Fibroblast of skin of right quadriceps (primary cell): ENCODE measurements at places on chromosomes 5 and 9.
A peak's percentile ranks its signal among the peaks of the same experiment; 100 is the strongest.

- no peak for DNase-seq
These were observed 100.2 kb downstream of the PIP5K1B start for GRCh38 chr9:68804911-68805889.

DNA sequence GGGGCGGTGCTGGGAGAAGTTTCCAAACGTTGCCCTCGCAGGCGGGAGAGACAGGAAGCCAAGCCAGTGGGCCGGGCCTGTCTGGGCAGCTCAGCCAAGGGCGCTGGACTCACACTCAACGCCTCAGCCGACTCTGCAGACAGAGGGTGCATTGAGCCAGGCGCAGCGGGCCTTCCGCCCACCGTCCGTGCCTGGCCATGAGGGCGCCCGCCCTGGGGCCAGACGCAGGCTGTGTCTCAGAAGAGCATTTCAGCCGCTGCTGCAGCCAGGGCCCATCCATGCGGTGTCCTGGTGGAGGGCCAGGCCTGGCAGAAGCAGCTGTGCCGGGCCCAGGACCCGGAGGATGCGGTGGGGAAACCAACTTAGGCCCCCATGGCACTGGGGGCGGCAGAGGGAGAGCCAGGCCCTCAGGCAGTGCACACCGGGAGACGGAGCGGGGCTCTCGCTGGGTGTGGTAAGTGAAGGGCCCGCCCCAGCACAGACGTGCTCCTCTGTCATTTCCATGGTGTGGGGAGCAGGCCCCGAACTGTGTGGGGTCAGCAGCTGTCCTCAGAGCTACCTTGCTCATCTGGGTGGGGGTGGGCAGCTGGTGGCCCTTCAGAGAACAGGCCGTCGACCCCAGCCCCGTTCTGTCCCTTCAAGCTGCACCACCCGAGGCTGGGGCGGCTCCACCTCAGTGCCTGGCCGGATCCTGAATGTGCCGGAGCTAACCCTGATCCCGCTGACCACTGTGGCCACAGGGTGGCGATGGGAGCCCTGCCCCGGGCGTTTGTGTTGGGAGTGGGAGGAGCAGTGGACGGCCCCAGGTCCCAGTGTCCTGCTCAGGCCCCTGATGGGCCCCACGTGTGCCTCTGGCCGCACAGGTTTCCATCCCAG, 18.0 kb downstream of the DNLZ start:
- no peak for DNase-seq

- no peak for DNase-seq
These were observed 4.5 kb downstream of the LMX1B start for GRCh38 chr9:126618190-126618584.

GRCh38 chr9:114518599-114519022, 13.3 kb upstream of the WHRN start:
- no peak for DNase-seq

DNA sequence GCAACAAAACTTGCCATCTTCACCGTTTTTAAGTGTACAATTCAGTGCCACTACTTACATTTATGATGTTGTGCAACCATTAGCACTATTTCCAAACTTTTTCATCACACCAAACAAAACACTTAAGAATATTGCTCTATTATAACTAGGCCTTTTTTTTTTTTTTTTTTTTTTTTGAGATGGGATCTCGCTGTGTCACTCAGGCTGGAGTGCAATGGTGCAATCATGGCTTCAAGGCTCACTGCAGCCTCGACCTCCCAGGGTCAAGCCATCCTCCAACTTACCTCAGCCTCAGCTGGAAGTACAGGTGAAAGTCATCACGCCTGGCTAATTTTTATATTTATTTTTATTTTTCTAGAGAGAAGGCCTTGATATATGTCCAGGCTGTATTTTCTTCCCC, 22.3 kb upstream of the LMNB1 start:
- no peak for DNase-seq

GRCh38 chr5:57442080-57442839, 40.4 kb downstream of the ACTBL2 start:
- DNase-seq = peak; percentile 99

DNA sequence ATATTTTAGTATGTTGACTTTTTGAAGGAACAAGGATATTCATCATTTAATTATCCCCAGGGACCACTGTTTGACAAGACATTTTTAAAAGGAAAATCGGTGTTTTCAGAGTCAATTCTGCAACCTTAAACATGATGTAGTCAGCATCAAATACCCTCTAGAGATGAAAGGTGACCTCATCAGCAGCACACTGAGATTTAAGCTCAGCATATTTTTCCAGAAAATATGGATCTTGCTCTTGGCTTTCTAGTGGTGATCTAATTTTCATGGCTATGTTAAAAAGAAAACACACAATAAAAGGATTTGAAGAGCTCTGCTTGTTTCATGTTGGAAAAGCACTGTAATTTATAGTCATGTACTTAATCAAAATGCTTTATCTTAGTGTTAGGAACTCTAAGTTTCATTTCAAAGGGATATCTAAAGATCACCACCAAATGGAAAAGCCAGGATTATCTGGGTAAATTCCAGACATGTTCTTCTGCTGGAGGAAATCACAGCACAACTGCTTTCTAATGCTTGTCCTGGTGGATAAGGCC, 487.2 kb downstream of the ENC1 start:
- DNase-seq = no peak

DNA sequence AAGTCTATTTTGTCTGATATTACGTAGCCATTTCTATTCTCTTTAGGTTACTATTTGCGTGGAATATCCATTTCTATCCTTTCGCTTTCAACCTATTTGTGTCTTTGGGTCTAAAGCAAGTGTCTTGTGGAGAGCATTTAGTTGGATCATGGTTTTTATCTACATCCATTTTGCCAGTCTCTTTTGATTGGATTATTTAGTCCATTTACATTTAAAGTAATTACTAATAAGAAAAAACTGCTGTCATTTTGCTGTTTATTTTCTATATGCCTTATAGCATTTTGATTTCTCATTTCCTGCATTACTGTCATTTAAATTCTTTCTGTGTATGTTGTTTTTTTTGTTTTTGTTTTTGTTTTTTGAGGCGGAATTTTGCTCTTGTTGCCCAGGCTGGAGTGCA, 26.0 kb upstream of the UBQLN1 start:
- DNase-seq = no peak

GRCh38 chr9:33453286-33453860, 6.0 kb upstream of the AQP3 start:
- peak; percentile 31 for DNase-seq

DNA sequence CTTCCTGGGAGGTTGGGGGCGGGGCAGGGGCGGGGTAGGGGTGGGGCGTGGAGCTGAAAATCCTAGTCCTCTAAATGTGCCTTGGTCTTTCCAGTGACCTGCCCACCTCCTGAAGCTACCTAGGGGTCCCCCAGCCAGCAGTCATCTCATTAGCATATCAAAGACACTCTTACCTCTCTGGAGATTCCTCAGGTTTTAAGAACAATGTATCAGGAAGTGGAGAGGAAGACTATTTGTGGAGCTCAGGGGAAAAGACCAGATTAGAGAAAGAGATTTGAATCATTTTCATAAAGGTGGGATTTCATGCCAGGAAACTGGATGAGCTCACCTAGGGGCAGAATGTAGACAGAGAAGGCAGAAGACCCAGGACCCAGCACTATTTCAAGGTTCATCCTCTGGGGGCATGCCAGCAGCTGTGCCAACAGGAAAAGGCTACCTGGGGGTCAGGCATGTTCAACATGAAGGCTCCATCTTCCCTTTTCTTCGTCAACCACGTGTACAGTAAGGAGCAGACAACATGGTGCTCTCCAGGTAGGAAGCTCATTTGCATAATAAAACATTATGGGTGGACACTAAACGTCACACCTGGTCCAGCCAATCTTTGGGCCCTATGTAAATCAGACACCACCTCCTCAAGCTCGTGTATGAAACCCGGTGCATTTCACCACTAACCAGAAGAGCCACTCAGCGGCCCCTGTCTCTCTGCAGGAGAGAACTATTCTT, 6.9 kb downstream of the GMCL2 start:
- no peak for DNase-seq

GRCh38 chr5:31378838-31379237, 153.1 kb downstream of the DROSHA start:
- peak; percentile 35 for DNase-seq

DNA sequence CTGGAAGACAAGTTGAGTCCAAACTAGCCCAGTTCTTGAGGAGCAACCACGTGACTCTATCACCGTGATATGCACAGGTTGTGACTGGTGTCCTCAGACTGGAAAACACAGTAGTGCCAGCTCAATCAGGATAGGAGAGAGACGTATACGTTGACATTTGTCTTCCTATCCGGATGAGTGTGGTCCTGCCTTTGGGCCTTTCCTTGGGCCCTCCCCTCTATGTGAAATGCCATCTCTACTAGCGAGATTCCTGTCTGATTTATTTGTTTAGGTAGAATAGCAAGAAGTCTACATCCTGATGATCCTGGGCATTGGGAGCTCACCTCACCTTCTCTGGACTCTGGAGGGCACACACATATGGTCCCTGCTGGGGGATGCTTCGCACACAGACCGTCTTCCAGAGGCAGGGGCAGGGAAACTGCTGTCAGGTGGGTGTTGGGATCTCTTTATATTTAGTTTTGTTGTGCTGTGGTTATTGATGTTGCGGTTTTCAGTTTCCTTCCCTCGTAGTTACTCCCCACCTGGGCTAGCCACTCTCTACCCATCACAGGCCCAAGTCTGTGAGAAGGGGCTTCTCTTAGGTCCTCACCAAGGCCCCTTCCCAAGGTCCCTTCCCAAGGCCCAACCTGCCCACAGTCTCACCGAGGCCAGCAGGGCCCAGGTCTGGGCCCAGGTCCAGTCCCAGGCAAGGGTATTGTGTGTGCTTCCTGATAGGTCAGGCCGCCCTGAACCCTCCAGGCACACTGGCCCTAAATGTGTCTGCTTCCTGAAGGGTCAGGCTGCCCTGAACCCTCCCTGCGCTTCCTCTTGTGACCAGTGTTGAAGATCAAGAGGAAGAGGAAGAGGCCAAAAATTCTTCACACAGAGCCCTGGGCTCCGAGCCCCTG, 19.0 kb upstream of the SPINK4 start:
- no peak for DNase-seq

GRCh38 chr9:76490249-76490990, 31.4 kb downstream of the GCNT1 start:
- no peak for DNase-seq

DNA sequence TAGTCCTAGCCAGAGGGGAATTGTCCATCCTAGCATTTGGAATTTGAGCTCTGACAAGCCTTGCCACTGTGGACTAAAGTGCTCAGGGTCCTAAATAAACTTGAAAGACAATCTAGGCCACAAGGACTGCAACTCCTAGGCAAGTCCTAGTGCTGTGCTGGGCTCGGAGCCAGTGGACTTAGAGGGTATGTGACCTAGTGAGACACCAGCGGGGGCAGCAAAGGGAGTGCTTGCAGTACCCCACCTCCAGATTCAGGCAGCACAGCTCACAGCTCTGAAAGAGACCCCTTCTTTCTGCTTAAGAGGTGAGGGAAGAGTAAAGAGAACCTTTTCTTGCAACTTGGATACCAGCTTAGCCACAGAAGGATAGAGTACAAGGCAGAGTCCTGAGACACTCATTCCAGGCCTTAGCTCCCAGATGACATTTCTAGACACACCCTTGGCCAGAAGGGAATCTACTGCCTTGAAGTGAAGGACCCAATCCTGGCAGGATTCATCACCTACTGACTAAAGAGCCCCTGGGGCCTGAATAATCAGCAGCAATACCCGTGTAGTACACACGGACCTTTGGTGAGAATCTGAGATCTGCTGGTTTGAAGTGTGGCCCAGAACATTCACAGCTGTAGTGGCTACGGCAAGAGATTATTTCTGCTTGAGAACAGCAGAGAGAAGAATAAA, 164.6 kb downstream of the CCDC171 start:
- no peak for DNase-seq

DNA sequence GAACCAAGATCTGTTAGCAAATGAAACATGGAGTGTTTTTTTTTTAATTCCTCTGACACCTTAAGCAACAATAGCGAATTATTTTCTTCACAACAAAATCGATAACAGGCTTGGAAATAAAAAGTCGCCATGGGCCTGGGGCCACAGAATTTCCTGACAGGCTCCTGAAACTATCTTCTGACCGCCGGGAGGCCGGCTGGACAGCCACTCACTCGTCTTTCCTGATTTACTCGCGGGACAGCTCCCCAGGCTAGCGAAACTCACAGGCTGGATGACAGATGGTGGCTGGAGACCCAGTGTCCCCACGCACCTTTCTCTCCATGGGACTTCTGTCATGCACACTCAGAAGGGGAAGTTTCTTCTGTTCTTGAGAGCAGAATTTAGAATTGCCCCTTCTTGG, 143.3 kb upstream of the IRX2 start:
- DNase-seq = no peak

- DNase-seq = no peak
These were observed 446.7 kb downstream of the DMRTA1 start for GRCh38 chr9:22893196-22893843.

DNA sequence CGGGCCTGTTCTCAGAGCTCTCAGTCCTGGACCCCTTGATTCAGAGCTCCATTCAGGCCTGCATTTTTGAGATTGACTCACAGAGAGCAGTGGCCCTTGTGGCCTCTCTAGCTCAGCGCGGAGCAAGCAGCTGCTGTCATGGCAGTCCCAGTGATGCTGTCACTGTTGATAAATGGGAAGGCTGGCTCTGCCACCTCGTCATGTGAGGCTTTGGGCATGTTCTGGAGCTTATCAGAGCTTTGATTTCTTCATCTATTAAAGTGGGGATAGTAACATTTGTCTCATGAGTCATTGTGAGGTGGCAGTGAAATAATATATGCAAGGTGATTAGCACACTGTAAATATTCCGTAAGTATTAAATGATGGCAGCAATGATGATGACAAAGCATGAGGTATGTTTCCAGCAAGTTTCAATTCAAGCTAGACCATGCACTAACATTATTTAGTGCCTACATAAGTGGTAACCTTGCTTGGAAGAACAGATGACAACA, 126.4 kb upstream of the CXCL14 start:
- peak; percentile 78 for DNase-seq

DNA sequence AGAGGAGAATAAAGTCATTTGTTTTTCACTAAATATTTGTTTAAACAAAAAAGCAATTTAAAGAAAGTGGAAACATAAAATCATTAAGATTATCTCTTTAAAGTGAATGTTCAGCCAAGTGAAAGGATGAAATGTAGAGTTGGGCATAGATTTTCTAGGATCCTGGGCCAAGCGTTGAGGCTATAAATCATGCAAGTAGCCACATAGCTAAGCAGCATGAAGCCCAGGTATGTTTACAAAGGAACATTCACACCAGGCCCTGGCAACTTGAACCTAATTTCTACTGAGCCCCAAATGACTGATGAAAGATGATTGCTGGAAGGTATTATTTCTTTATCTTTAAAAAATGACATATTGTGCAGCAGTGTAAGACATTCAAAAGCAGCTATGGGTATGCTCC, 461.8 kb downstream of the MAT2B start:
- DNase-seq = no peak

GRCh38 chr5:117077142-117077541, 502.5 kb upstream of the SEMA6A start:
- DNase-seq = peak; percentile 4

GRCh38 chr9:124780060-124780756, 3.3 kb downstream of the OLFML2A start:
- peak; percentile 28 for DNase-seq

DNA sequence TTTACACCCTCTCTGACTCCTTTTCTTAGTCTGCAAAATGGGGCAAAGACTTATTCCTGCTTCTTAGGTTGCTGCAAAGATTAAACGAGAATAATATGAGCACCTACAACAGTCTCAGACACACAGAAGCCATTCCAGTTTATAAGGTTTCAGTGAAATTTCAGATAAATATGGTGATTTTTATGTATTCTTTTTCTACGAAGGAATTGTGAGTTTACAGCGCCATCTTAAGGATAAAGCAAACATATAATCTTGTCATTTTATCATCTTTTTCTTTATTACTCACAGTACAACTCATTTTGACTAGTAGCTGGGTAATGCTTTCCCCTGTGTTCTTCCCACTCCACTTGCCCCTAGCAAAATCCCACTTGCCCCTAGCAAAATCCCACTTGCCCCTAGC, 29.2 kb upstream of the SMC5 start:
- peak; percentile 49 for DNase-seq
